ENCODE measurements at places on chromosomes 13 and 19. TPM values are rescaled to one million over a fixed set of nuclear protein-coding genes. Genes with fewer than 3 reads are reported as not detected.

The TMEM38A gene
- 5.1 TPM for total RNA-seq

GRCh38 chr19:56973713-56974555, 133.4 kb upstream of the PEG3 start:
- no peak for ATAC-seq

DNA sequence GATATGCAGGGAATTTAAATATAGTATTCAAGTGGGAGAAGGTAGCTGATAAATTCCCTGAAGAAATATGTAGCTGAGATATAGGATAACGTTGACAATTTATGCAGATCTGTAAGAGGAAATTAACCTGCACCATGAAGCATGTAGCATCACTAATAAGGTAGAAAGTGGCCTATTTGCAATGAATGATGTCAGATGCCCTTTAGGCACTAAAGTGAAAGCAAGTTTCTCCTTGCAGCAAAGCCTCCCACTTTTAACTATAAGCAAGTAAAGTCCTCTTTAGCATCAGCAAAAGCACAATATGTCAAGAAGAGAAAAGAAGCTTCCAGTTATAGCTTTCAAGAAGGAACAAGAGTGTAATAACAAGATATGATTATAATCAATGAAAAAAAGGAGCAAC, 102.5 kb upstream of the SLITRK1 start:
- ATAC-seq = no peak

GRCh38 chr13:41276824-41277223, 13.4 kb upstream of the MTRF1 start:
- no peak for ATAC-seq
